GM12878 (cell line): ENCODE measurements at places on chromosomes 7 and 10. TPM values are rescaled to one million over a fixed set of nuclear protein-coding genes. Genes with fewer than 3 reads are reported as not detected.

RARRES2 gene
- total RNA-seq, result 0.96 and 2.2 TPM in 2 replicates

TMEM196 gene
- not detected in 2 replicates for total RNA-seq

- DNase-seq, result no peak
Observed at GRCh38 chr10:24324651-24325050, 115.7 kb downstream of the KIAA1217 start.

GRCh38 chr7:107292591-107292990 lies 123.8 kb downstream of the HBP1 start:
- no peak for DNase-seq

DNA sequence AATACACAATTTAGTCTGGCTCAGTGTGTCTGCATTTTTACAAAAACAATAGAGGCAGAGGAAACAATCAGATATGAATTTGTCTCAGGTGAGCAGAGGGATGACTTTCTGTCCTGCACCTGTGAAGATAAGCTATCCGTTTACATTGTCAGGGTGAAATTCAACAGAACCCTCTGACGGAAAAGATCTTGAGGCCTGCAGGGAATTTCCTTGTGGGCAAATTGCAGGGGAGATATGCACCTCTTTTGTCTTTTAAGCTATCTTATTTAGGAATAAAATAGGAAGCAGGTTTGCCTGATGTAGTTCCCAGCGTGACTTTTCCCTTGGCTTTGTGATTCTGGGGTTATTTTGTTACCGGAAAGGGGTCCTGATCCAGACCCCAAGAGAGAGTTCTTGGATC lies 325.1 kb downstream of the GALNT17 start:
- DNase-seq, result no peak

GRCh38 chr7:123748171-123748733 lies 551 bp downstream of the WASL start:
- no peak for DNase-seq

DNA sequence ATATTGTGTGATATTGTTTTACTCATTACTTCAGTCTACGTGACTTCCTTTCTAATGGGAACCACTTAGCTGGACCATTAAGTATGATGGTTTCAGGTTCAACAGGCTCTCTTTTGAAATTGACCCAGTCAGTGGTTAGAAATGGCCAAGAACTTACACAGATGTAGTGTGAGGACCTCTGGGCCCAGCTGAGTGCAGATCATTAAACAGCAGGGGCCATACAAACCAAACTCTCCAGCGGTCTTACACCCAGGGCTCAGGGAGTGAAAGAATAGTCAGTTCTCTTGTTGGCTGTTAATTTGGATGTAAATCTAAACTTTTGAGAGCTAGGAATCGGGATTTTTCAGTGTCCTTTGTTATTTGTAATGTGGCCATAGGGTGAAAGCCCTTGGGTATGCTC lies 107.3 kb downstream of the CELF2 start:
- no peak for DNase-seq

GRCh38 chr7:28328822-28329660 lies 83.3 kb upstream of the CREB5 start:
- DNase-seq, result no peak

- no peak for DNase-seq
Observed at GRCh38 chr10:60009276-60009675, 102.9 kb upstream of the CCDC6 start.
